ENCODE measurements at places on chromosomes 6 and 20.

- peak; percentile 66 for DNase-seq
These were observed 57.3 kb upstream of the MLIP start for GRCh38 chr6:54053881-54054391.

- no peak for DNase-seq
These were observed 171.3 kb upstream of the SSTR4 start for GRCh38 chr20:22863826-22864225.

DNA sequence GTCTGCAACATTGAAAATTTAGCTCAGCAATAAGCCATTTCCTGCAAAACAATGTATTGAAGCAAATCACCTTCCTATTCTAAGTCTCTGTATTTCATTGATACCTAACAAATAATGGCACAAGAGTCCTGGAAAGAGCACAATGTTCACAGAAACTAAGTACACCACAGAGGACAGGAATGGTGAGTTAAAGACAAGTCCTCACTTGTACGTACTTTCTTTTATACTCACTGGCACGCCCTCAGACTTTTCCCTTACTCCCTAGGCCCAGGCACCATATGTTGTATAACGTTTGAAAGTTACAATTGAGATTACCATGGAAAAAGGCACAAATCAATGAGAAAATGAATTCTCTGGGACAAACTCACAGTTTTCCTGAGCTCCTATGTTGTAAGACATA, 683.0 kb upstream of the MANEA start:
- no peak for DNase-seq

DNA sequence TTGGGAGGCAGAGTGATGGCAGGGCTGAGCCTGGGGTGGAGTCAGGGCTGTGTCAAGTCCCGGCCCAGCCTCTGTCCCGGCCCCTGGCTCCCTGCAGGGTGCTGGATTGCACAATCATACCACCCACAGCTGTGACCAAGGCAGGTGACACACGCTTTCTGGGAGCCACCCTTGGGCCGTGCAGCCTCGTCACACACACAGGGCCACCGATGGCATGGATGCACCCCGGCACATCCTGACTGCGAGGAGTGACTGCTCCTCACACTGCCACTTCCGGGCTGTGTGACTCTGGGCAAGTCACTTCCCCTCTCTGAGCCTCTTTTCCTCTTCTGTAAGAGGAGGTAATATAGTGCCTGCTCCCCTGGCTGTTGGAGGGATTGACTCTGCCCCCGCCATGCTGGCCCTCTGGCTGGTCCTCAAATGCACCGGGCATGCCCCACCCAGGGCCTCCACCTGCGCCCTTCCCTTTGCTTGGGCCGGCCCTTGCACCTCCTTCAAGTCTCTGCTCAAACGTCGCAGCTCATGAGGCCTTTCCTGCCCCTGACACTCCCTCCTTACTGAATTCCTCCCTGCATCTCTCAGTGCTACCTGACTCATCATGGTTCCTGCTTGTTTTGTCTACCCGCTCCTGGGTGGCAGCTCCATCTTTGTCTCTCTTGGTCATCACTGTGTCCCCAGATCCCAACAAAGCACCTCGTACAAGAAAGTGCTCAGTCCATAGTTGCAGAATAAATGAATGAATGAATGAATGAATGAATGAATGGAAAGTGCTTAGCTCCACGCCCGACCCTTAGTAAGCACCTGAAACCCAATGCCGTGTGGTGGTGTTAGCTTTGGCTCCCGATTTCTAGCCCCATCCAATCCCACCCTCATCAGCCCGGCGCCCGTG, 93.5 kb downstream of the CEBPB start:
- no peak for DNase-seq

- DNase-seq, result no peak
These were observed 9.2 kb upstream of the HLA-DOB start for GRCh38 chr6:32825966-32826365.

DNA sequence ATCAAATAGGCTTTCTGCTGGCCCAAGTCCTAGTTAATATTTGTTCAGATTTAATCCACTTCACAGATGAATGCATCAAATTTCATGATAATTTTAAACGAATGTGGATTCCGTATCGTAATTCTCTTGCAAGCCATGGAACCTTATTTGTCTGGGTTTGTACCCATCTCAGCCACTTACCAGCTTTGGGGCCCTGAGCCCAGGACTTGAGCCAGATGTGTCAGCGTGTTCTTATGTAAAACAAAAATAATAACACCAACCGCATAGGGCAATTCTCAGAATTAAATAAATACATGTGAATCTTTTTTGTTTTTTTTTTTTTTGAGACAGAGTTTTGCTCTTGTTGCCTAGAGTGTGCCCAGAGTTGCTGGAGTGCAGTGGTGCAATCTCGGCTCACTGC, 282.5 kb upstream of the PLCB4 start:
- DNase-seq, result no peak

DNA sequence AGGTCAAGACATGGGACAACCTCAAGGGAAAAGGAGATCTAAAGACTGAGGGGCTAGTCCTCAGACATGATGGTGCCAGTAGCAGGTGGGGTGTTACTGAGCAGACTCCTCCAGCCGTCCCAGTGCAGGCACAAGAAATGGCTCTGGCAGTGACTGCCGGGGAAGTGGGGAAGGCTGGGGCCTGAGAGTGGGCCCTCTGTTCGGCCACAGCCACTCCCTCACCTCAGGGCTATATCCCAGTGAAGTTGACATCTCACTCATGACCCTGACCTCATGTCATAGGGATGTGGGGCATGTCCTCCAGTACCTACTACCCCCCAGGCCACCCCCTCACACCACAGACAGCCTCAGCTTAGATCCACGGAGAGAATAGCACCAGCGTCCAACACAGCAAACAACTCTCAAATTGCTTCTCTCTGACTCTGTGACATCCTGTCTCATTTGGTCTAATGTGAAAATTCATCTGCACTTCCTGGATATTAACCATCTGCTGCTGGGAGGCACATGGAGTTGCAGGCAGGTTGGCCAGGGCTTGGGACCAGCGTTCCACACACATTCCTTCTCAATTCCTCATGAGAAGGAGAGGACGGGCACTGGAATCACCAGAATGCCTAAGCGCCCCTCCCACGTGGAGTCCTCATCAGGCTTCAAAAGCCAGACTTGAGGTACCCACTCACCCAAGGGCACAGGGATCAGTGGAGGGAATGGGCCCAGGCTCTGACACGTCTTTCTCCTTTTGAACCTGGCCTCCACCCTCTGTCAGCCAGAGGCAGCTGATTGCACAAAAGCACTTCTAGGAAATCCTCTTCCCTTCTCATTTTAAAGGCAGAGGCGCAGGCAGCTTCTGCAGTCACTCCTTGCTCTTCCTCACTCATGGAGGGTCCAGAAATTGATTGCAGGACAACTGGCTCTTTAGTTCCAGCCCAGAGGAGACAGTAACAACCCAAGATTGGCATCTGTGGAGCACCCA, 163.6 kb upstream of the CST7 start:
- DNase-seq, result peak; percentile 48

DNA sequence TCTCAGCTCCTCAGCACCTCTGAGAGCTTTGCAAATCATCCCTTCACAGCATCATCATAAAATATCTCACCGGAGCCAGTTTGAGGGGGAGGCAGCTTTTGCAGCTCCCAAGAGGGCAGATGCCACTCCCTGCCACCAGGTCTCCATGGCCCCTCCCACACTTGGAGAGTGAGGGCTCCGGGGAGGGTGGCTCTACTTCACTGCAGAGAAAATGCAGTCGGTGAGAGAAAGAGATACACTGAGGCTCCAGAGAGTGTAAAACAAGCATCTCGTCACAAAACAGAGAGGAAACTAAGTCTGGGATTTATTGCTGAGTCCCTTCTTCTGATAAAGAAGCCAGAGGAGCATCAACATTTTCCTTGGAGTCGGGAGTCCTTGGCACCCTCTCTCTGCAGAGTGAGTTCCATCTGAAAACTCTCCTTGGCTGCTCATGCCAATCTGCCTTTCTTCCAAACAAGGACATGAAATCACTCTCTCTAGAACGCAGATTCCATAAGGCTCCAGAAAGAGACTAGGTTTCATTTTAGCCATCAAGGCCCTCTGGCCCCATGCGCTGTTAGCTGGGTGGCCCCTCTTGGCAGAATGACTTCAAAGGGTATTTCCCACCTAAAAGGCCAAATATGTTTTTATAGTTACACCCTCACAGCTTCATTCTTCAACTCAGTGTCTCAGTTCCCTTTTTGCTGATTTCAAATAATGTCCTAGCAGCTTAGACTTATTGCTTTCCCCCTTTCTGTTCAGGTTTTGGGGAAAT, 70.6 kb upstream of the F13A1 start:
- no peak for DNase-seq

GRCh38 chr6:20317430-20317829, 84.2 kb upstream of the E2F3 start:
- DNase-seq, result no peak
